Heart left ventricle (tissue), 16 donors: ENCODE measurements at places on chromosomes 7 and 10. TPM values are rescaled to one million over a fixed set of nuclear protein-coding genes. Genes with fewer than 3 reads are reported as not detected.

DNA sequence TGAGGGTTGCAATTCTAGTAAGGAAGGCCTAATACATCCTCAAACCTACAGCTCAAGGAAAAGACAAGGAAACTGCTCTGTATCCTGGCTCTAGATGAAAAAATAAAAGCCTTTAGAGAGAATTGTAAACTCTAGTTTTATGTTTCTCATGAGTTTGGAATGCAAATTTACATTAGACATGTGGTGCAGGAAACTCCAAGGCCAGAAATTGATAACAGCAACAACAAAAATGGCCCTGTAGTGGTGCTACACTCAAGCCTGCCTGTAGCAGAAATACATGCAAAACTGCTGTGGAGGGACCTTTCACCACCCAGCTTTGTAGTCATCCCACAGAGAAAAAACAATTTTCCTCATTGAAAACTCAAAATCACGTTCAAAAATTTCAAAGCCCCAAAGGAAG, 546.7 kb upstream of the LRRN3 start:
- DNase-seq, result no peak

DNA sequence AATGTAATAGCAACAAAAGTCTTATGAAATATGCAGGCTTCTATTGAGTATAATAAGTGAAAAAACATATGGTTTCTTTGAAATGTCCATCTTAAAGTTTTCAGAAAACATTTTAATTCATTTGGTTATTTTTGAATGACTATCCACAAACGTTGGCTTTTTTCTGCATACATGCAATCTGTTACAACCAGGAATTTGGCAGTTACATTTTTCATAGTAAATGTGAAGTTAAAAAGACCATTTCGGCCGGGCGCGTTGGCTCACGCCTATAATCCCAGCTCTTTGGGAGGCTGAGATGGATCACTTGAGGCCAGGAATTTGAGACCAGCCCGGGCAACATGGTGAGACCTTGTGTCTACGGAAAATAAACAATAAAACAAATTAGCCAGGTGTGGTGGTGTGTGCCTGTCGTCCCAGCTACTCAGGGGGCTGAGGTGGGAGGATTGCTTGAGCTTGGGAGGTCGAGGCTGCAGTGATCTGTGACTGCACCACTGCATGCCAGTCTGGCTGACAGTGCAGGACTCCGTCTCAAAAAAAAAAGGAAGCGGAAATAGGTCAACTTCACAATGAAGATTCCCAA, 73.9 kb upstream of the NMT2 start:
- no peak for DNase-seq

DNA sequence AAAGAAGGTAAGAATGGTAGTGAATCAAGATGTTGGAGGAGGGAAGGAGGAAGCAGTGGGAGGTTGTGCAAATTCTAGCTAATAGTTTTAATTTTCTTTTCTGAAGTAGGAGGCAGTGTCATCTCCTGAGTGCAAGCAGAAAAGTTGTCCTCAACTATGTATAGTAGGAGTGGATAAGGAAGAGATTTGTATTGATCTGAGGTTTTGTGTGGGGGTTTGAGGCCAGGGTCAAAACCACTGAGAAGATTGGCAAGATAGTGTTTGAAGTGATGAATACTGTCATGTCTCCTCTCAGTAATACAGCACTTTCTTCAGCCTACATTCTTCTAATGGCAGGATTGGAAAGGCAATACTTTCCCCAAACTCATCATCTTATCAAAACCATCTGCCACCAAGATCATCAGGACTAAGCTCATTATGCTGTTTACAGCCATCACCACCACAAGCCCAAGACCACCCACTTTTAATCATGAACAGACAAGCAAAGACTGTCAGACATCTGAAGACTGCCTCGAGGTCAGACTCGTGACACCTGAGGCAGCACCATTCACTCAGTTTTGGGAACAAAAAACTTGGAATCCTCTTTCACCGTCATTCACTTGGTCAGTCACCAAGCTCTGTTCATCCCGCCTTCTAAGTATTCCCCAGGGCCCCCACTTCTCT, 1.5 kb upstream of the MIOS start:
- no peak for DNase-seq

LLCFC1 gene
- polyA plus RNA-seq, result not detected

DNA sequence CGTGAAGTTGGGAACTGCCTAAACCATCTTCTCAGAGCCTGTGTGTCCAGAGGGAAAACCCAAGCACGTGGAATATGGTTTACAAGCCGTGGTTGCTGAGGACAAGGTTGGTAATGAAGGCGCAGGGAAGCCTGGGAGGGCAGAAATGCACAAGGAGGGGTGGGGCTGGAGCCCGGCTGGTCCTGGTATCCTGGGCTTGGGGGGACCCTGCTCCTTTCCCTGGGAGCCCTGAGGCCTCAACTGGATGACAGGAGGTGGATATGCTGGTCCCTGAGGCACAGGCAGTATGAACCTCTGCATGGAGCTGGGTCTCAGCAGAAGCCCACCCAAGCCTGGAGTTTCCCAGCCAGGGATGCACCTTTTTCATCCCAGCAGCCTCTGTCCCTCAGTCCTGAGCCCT, 80.3 kb upstream of the RET start:
- no peak for DNase-seq

HOXA3 gene
- polyA plus RNA-seq, result 0.07 TPM

ODAD2 gene
- not detected for polyA plus RNA-seq

MNX1 gene
- not detected for polyA plus RNA-seq

DNA sequence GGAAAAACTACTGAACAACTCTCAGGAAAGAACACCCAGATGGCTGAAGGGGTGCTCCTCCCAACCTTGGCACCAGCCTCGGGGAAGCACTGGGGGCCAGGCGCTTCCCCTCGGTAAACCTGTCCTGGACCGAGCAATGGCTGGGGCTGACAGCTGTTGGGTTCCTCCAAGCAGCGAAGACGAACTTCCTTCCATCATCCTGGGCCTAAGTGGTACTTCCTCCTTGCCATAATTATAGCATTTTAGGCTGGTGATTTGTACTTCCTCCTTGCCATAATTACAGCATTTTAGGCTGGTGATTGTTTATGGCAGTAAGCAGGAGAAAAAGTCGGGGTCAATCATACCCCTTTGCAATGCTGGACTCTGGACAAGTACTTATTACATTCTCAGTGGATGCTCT, 69.3 kb downstream of the MYOF start:
- no peak for DNase-seq

GRCh38 chr10:69845574-69846292, 44.0 kb downstream of the COL13A1 start:
- peak; percentile 73 for DNase-seq

HOXA6 gene
- not detected for polyA plus RNA-seq

GRCh38 chr7:55533050-55533728, 39.1 kb downstream of the VOPP1 start:
- no peak for DNase-seq

- DNase-seq, result no peak
Measured at GRCh38 chr10:102285133-102285532, 39.8 kb downstream of the GBF1 start.

CYP2E1 gene
- 0.43 TPM for polyA plus RNA-seq

- DNase-seq, result no peak
Measured at GRCh38 chr7:33964417-33965182, 59.3 kb downstream of the BMPER start.

DNA sequence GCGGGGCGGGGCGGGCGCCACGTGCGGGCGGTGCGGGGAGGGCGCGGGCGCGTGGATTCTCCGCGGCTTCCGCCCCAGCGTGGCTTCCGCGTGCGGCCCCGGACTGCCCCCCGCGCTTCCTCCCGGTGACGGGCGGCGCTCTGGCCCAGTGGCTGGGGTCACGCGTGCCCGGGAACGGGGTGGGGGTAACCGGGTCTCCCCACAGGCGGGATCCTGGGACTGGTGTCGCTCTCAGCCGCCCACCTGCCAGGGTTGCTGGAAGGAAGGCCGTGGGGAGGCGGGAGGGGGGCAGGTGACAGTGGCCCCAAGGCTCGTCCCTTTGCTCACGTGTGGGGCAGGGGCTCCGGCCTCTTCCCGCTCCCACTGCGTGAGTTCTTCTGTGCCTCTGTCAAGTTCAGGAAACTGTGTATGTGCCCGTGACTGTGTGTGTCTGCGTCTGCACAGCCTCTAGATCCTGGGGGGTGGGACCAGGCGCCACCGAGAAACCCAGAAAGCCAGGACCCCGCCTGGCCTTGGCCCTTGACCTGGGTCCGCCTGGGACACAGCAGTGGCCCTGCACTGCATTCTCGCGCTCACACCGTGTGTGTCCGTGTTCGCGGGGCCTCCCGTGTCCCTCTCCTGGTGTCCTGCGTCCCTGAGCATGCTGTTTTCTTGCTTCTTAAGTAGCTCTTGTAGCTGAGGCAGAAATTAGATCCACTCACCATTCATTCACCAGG, 919 bp downstream of the MAFK start:
- DNase-seq, result no peak

ANKRD61 gene
- polyA plus RNA-seq, result not detected

DNA sequence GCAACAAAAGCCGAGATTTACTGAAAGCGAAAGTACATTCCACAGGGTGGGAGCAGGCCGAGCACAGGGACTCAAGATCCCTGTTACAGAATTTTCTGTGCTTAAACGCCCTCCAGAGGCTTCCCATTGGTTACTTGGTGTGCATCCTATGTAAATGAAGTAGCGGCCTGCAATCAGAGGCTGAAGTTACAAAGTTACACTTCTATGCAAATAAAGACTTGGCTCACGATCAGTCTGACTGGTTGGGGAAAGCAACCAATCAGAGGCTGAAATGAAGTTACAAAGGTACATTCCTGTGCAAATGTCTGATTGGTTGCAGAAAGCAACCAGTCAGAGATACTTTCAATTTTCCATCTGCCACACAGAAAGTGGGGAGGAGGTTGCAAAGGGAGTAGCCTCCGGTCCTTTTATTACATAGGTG, 4.1 kb downstream of the ACBD7 start:
- DNase-seq, result peak; percentile 46

- no peak for DNase-seq
Measured at GRCh38 chr10:5960070-5960972, 17.0 kb downstream of the IL15RA start.

SOSTDC1 gene
- 0.07 TPM for polyA plus RNA-seq

DNA sequence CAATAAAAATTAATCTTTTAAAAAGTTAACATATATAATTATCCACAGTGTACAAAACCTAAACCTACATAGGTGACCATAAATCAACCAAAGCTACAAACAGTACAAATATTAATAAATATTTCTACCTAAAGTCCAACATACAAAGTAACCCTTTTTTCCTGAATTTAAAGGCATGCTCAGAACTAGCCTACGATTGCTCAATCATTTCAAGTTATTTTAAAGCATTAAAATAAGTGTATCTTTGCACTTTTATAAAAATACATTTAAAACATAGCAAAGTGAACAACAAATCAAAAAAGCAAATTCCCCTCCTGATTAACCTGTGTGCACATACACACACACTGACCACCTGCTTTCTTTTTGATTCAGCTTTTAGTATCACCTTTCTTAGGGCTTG, 202.2 kb downstream of the PARD3 start:
- no peak for DNase-seq

DNA sequence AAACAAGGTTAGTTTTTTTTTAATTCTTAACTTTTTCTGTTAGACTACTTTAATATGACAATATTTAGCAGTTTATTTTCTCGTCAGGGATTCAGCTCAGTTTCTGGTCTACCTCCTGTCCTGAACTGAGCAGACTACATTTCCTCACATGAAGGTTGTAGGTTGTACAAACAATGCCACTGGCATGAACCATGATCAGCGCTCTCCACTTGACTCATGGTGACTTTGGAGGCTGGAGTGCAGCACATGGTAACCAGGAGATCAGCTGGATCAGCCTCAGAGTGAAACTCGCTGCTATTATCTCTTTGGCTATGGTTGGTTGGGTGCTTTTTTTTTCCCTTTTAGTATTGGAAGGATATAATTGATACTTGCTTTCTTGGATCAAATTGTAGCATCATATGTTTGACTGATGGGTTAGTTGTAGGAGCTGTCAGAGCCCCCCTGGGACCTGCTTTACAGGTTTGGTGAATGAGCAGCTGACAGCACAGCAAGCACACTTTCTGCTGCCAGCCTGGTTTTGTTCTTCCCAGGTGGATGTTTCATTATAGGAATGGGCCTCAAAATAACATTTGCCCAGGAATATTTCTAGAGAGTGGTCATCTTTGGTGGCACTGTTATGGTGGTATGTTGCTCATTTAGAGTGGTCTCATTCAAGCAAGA, 556.4 kb downstream of the AUTS2 start:
- DNase-seq, result no peak

DDC gene
- 0.08 TPM for polyA plus RNA-seq

- no peak for DNase-seq
Measured at GRCh38 chr7:112101201-112101846, 104.9 kb downstream of the DOCK4 start.

DNA sequence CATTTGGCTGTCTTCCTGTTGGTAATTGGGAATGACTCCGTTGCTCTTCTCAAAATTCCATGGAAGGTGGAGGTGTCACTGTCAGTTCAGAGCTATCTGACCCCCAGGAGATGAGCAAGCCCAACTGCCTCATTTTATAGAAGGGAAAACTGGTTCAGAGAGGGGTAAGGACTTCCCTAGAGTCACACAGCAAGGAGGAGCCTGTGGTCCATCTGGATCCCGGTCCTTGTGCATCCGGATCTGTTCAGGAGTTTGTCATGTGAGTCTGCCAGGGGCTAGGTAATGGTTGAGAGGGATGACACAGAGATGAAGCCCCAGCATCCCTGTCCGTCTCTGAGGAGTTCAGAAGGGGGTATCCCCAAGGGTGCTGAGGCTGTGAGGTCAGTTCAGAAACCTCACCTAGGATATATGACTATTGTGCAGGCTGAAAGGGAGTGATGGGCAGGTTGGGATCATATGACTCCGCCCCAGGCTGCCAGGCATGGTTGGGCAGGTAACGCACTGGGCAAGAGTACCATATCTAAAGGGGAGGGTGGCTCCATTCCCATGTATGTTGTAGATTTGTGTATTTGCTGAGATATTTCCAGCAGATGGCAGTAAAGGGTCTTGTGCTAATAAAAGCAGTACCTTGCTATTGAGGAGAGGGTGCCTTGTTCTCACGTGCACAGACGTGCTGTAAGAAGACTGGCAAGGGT, 16.0 kb upstream of the SLC29A3 start:
- DNase-seq, result no peak

NUDT13 gene
- polyA plus RNA-seq, result 1.8 TPM

DNA sequence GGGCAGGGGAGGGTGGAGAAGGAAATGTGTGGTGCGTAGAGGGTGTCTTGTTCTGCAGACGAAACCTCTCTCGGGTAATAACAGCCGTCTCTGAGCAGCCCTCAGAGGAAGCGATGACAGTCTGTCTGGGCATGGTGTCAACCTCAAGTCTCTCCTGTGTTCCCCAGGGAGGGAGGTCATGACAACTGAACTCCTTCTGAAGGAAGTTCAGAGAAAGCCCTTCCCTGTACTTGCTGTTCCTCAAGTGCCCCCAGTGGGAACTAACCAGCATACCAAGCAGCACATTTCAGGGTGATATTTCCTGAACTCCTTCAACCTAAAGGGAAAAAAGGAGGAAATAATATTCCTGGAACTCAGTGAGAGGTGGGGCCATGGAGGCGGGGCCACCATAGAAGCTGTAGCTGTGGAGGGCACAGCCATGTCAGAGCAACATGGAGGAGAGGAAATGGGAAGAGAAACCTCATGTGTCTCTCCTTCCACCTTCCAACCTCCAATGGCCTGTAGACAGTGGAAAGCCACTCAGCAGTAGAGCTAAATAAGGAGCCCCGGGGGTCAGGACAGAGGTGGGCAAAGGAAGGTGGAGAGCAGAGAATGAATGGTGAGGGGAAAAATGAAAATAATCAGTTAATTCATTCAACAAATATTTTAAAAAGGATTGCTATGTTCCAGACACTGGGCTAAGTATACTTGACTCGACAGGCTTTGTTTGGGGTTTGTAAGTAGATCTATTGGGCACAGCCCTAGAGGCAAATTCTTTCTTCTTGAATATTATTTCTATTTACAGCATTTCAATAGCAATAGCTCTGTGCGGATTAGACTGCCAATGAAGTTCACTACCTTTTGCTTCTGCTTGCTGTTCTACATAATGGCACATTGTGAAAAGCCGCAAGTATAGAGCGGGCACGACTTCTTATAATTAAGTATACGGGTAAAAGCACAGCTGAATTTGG, 61.0 kb upstream of the AOAH start:
- DNase-seq, result peak; percentile 50
